ENCODE measurements at places on chromosomes 4 and X.

- no peak for DNase-seq
Observed at GRCh38 chr4:4614925-4615678, 73.3 kb upstream of the STX18 start.

GRCh38 chrX:150873616-150874015 lies 24.9 kb downstream of the CD99L2 start:
- no peak for DNase-seq

DNA sequence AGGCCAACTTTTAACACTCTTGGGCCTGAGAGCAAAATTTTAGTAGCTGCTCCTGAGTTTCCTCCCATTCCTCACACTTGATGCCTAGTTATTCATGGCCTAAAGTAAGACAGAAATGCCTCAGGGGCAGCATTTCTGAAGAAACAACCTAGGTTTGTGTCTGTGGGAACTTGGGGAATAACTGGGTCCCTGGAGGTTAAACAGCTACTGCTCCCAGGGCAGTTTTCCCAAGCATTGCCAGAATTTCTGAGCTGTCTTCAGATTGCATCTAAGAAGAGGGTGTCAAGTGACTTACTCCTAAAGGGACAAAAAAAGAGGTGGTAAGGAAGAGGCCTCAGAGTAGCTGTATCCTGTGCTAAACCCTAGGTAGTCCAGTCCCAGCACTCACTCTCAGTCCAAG lies 130.8 kb upstream of the ACSL4 start:
- no peak for DNase-seq

GRCh38 chr4:143743591-143743990 lies 43.1 kb upstream of the FREM3 start:
- no peak for DNase-seq

- DNase-seq, result no peak
Observed at GRCh38 chr4:148069086-148069894, 337.4 kb downstream of the ARHGAP10 start.

GRCh38 chr4:107939307-107939706 lies 8.0 kb downstream of the CYP2U1 start:
- DNase-seq, result no peak

DNA sequence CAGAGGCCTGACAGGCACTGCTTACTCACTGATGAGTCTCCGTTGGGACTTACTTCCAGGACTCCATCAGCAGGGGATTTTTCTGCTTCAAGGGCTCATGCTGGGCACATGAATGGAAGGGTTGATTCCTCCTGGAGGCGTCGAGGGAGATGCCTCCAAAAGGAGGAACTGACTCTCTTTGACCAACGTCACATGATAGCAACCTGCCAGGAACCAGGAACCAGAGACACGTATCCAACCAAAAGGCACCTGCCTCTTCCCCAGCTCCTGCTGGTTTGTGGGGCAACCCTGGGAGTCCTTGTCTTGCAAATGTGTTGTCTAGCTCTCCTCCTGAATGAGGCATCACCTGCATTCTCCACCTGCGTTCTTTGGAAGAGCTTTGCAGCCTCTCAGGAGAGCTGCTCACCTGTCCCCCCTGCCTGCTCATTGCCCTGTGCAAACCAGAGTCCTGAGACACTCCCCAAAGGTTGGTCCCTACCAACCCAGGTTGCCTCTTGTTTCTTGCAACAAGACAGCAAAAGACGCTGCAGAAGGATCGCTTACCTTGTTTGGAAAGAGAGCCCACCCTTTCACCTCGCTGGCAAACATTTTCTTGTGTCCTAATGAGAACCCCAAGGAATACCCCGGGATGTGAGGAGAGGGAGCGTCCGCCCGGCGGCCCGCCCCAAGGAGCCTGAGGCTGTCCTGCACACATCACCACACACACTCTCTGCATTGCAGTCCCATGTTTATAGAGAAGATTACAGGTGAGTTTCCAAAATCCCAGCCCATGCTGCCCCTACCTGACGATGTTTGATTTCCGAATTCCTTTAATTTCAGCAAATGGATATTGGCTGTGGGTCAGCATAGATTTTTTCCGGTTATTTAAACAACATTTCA lies 30.5 kb upstream of the SHOX start:
- DNase-seq, result no peak

DNA sequence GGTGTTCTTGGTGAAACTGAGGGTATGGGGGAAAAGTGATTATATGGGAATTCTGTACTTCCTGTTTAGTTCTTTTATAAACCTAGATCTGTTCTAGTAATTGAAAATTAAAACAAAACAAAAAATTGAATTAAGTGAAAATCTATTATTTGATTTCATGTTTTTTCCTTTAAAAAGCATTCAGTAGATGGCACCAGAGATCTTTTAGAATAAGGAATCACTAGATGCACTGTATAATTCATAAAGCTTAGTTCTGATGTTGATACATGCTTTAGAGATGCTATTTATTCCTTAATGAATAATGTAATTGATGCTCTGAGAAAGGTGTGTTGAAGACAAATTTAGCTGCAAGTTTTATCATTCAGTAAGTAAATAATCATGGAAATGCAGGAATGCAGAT lies 87.3 kb downstream of the LCORL start:
- DNase-seq, result no peak

DNA sequence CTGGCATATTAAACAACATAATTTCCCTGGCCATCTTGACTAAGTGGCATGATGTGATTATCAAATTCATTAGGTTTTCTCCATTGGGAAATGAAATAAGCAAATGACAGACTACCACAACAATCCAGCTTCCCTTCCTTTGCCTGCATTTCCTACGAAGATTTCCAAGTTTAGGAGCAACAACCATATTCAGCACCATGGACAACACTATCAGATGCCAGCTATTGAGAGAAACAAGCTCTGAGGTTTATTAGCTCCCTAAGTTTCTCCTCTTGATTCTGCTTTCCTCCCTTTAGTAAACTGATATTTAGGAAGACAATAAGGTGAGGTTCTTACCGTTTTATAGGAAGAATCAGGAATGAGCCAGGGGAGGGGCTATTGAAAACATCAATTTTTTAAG lies 36.2 kb downstream of the DCX start:
- no peak for DNase-seq

Data from NCI-H82 (cell line).